ENCODE measurements at places on chromosomes 2 and 18. TPM values are rescaled to one million over a fixed set of nuclear protein-coding genes. Genes with fewer than 3 reads are reported as not detected.
A peak's percentile ranks its signal among the peaks of the same experiment; 100 is the strongest.

The IL18RAP gene
- 4.9 TPM for total RNA-seq

The PROC gene
- total RNA-seq = 0.26 TPM

- DNase-seq = no peak
Measured at GRCh38 chr18:37443325-37444055, 122.1 kb downstream of the CELF4 start.

- DNase-seq = no peak
Measured at GRCh38 chr2:38622210-38622609, 19.5 kb upstream of the HNRNPLL start.

DNA sequence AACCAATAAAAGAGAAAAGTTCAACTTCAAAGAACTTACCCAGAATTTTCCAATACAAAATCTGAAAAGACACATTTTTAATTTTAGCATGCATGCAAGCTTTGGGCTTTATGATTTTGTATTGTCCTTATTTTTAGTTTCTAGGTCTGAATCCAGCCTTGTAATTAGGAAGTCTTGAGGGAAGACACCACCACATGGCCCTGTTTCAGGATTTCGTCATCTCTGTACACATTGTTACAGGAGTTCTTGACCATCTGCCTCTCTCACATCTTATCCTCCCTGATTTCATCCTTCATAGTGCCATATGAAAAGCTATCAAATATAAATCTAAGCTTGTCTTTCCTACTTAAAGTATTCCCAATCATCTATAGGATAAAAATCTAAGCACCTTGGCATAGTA, 176.1 kb downstream of the TXNL1 start:
- no peak for DNase-seq

- no peak for DNase-seq
Measured at GRCh38 chr2:200616656-200617055, 30.8 kb downstream of the AOX1 start.

The EDAR gene
- not detected for total RNA-seq

- DNase-seq = no peak
Measured at GRCh38 chr2:45855374-45855773, 203.9 kb downstream of the PRKCE start.

GRCh38 chr2:239778042-239778851, 246.9 kb downstream of the NDUFA10 start:
- DNase-seq = no peak

DNA sequence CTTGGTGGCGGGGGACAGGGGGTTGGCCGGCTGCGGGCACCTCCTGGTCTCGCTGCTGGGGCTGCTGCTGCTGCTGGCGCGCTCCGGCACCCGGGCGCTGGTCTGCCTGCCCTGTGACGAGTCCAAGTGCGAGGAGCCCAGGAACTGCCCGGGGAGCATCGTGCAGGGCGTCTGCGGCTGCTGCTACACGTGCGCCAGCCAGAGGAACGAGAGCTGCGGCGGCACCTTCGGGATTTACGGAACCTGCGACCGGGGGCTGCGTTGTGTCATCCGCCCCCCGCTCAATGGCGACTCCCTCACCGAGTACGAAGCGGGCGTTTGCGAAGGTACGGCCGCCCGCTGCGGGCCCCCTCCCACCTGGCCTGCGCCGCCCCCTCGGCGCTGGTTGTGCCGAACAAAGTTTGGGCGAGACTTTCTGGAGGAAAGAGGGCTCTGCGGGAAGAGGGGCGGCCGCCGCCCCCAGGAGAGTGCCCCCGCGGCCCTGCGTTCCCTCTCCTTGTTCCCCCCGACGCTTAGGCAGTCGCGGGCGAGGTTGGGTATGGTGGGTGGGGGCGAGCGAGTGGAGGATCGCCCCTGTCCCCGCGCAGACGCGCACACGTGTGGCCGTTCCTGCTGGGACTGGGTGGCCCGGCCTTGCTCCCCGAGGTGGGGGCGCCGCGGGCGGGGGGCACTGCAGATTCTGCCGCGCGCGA, 866 bp downstream of the CRIM1 start:
- peak; percentile 54 for DNase-seq

Data from body of pancreas (tissue), 4 donors.